ENCODE measurements at places on chromosomes 7 and 10.
A peak's percentile ranks its signal among the peaks of the same experiment; 100 is the strongest.

GRCh38 chr10:5570007-5570655, 45.4 kb downstream of the CALML3 start:
- DNase-seq, result no peak

DNA sequence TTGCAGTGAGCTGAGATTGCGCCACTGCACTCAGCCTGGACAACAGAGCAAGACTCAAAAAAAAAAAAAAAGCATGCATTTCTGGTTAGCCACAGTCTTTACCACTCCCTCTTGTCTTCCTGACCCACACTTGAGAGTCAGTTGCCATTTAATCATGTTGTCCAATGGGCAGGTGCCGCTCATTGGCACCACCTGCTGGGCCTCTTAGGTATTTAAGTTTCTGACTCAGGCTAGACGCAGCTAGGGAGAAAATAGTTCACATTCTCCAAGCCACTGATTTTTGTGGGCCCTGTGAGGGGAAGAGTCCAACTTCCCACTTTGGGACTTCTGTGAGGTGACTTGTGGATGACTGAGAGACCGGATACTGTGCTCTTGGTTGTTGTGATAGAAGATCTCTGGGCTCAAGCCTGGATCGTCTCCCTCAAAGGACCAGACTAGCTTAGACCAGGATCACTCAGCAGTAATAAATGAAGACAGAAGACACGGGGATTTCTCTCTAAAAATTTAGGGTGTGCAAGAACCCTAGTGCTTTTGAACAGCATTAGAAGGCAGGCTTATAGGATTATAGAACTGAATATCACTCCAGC, 26.8 kb upstream of the SORCS3 start:
- DNase-seq, result no peak

- no peak for DNase-seq
Measured at GRCh38 chr7:7490003-7490402, 45.7 kb downstream of the COL28A1 start.

DNA sequence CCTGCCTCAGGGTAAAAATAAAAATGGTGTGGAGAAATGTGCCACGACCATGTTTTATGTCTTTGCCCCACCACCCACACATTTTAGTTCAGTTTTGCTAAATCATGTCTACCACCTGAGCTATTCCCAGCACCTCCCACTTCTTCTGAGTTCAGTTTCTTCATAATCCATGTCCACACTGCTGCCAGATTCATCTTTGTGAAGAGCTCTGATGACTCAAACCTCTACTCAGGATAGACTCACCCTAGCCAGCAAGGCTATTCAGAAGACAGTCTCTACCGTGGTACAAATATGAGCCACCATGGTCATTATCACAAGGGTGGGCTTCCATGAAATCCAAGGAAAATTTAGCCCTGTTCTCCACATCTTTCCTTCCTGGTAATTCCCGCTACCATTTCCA, 231.1 kb upstream of the PRKCQ start:
- no peak for DNase-seq

DNA sequence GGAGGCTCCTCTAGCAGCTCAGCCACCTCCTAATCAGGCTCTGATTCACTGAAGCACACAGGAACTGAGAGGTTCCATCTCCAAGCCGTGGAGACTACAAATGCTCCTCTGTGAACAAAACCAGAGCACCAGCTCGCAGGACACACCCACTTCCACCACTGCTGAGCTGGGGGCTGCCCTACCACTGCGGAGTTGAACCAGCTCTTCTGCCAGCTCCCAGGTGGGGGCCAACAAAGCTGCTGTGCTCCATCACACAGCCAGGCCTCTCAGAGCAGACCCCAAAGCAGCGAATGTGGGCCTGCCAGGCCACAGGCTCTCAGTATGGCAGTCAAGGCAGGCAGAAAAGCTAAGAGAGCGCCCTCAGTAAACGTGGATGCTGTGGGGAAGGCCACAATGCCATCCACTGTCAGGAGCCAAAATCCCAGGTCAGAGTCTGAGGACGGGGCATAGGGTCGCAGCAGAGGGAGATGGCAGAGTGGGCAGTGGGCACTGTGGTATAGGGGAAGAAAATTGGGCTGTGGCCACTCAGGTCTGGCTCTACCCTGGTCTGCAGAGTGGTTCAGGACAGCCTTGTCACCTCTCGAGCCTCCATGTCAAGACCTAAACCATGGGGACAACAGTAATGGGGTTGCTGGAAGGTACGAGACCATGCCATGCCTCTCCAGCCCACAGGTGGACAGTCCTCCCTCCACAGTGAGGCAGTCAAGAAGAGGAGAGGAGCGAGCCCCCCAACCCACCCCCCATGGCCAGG, 82.1 kb downstream of the GRID1 start:
- DNase-seq, result peak; percentile 60

DNA sequence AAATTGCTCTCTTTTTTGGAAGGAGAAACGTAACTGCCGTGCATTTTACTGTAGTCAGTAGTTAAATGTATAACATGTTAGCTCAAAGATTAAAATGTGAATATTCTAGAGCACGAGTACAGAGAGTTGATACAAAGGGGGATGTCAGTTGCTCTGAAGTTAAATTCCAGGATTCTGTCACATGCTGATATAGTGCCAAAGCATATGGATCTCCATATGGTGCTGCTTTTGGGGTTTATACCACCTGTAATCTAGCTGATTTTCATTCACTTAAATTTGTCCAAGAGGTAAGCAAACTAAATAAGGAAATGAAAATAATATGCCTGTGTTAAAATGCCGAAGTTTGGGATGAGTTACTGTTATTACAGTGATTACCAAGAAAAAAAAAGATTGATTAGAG, 298.6 kb downstream of the EXOC4 start:
- DNase-seq, result no peak
